Lung (tissue), 17 donors: ENCODE measurements at places on chromosomes 7 and 10.

- DNase-seq: no peak
Observed at GRCh38 chr7:144158861-144159260, 24.4 kb upstream of the CTAGE4 start.

GRCh38 chr7:16636555-16637101 lies 8.9 kb downstream of the ANKMY2 start:
- DNase-seq: peak; percentile 78

DNA sequence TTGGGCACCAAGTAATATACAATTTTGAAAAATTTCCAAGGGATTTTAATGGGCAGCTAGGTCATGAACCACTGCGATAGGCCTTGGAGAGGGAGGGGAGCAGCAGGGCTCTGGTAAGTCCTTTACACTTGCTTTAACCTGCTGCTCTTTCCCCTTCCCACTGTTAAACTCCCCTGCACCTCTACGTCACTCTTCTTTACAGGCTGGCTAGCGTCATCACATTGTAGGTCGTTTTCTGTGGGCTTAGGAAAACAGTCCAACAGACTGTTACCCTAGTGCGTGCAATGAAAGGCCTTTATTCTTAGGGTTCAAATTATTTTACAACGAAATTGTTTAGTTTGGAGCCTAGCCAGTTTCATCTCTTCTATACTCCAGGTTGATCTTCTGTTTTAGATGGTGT lies 235.7 kb downstream of the AUTS2 start:
- DNase-seq: no peak

DNA sequence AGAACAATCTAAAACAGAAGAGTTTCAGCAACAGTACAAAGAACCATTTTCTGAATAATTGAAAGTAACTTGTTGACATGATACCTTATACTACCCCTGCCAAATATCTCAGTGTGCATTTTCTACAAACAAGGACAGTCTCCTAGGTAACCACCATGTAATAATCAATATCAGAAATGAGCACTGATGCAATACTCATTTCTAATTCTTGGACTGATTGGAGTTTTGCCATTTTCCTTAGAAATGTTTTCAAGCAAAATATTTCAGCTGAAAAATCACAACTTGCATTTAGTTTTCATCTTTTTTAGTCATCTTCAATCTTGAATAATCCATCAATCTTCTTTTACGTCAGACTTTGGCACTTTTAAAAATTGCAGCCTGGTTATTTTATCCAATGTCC lies 420.2 kb downstream of the CDC14C start:
- no peak for DNase-seq

GRCh38 chr10:57338823-57339558 lies 928.7 kb downstream of the IPMK start:
- no peak for DNase-seq

DNA sequence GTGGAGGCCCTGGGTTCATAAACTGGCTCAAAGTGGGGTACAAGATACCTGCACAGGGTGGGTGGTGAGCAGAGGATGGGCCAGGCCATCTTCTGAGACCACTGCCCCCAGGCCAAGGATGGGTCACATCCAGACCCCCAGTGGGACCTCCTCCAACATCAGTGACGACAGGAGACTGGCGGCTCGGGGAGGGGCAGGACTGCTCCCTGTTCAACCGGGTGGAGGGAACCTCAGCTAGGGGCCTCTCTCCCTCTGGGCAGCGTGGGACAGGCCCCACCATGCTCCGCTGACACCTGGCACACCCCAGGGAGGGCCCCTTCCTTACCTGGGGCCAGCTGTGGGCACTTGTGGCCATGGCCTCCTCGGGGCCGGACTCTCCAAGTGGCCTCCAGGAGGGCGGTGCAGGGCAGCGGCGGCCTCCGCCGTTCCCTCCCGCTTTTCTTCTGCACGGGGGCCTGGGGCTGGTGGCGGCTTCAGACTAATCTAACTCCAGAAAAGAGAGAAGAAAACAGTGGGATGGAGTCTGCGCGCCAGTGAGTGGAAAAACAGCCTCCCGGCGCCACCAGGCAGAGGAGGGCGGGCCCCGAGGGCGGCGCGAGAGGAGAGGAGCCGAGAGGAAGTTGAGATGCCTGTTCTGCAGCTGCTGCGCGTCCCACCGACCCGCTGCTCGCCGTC lies at the start of gene CALHM2:
Gene CALHM2 (minus strand): TSS at position 540 of the 675 bp plus-strand sequence. CDS start 2,429 bp downstream, outside the sequence.
- DNase-seq: peak; percentile 80

DNA sequence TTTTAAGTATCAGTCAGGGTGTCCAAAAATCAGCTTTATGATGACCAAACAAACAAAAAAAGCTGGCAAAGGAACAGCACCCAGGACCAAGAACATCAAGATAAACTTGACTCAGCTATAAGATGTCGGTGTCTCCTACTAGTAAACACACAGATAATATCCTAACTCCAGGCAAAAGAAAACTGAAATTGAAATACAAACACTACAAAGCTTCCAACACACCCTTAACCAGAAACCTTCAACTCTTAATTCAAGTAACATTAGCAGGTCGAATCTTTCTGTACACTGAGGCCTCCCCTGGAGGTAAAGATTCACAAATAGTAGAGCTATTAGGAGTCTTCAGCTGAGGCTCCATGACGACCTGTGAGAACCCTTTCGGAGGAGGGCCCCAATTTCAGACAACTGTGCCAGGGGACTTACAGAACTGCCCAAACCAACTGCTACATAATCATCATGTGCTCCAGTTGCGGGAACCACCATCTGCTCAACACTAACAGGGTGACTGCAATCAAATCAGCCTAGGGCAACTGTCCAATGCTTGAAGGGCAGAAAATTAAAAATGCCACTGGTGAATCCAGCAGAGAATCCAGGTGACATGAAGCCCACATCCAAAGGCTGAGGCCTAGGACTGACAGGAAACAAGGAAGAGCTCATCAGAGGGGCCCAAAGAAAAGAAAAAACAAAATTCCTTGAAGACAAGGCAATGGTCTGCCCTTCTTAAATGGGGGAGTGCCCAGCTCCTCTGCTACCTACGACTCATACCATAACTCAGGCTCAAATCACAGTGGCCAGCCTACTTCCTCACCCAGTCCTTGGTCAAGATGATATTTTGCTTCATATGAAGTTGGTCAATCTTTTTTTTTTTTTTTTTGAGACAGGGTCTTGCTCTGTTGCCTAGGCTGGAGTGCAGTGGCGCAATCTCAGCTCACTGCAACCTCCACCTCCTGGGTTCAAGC lies 20.0 kb downstream of the XPNPEP1 start:
- no peak for DNase-seq

GRCh38 chr7:140902303-140902953 lies 22.3 kb downstream of the BRAF start:
- DNase-seq: peak; percentile 45
